ENCODE measurements at places on chromosomes 11 and 22.

DNA sequence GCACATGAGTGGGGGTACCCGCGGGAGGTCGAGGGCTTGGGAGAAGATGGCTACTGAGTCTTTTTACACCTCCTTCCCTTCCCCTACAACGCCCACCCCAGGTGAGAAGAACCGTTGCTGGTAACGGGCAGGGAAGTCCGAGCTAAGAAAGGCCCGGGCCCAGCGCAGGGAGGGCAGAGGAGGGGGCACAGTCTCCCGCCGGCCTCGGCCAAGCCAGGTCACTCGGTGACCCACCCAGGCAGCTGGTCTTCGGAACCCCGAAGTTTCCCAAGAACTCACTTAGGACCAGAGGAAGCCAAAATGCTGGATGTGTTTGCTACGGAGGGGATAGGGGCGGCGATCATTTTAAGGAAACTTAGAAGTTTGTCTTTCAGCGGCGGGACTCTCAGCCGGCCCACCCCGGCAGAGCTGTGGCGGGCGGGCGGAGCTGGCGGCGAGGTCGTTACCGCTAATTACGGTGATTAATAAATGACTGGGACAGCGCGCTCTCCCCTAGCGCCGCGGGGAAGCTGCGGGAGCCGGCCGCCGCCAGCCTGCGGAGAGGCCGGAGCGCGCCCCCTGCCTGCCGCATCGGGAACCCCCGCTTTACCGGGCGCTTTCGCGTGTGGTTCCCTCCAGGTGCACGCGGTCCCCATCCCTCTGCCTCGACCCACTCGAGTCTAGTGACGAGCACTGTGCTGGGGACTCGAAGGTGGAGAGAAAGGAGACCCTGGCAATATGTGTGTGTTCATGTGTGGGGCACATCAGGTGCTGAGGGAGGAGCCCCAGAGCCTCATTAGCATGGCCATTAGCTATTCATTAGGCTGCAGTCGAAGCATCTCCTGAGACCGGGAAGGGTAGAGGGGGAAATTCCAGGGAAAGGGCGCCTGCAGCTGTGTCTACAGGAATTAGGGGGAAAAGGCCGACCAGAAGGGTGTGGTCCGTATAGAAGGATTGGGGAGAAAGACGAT, 945 bp downstream of the ROBO3 start:
- no peak for DNase-seq

GRCh38 chr11:108009497-108010370, 1.0 kb downstream of the CUL5 start:
- no peak for DNase-seq

- no peak for DNase-seq
Measured at GRCh38 chr11:96393753-96394348, 4.0 kb downstream of the JRKL start.

- no peak for DNase-seq
Measured at GRCh38 chr11:73612601-73613140, 14.8 kb upstream of the FAM168A start.

GRCh38 chr11:101010899-101011298, 118.7 kb downstream of the PGR start:
- no peak for DNase-seq
